ENCODE measurements at places on chromosomes 11 and 22.

DNA sequence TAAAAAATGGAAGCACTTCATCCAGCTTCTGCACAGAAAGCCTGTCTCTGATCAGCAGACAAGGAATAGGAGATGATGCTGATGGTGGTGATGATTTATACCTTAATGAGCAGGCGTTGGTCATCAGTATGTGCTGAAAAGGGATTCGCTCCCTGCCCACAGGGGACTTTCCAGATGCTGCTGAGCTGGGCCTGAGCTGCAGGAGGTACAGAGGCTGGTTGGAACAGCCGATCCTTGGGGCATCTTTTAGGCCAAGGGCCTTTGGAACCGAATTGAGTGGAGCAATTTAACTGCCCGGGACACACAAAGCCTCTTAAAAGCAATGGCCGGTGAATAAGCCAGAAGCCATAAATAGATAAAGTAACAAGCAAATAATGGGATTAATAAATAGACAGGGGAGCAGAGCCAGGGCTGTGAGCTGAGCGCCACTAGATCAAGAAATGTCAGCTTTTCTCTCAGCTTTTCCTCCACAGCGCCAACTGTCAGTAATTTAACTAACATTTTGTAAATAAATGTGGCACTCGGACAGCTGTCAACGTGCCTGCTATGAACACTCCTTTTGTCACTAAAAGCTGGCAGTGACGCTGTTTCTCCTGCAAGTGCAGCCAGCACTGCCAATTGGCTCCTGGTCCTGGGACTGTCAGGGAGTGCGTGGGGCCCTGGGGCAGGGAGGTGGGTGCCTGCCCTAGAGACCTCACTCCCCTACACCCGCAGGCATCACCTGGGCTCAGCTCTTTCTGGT is 562.3 kb downstream of the NTM start:
- peak; percentile 14 for ATAC-seq

- ATAC-seq, result no peak
These were observed 4.4 kb downstream of the OR8B3 start for GRCh38 chr11:124394408-124394807.

DNA sequence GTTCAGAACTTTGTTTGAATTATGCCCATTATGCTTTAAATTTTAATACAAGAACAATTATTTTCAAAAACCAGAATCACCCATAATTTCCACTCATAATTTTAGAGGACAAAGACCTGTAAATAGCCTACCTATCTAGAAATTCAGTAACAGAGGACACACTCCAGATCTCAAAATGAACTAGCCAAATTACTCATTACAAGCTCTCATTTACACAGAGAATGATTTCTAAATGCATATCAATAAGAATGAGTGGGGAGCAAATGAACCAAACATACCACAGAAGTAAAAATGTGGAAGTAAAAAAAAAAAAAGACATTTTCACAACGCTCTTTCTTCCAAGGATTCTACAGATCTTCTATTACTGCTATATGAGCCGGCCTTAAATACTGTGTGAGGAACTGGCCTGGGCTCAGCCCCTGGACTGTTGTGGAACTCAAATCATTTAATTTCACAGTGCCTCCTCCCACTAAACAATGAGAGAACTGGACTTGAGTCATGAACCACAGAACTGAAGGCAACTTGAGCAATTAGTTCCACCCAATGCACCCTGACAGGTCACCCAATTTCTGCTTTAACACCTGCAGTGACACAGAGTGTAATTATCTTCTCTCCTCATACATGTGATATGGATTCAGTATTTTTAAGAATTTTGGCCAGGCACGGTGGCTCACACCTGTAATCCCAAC is 8.0 kb downstream of the MRTFA start:
- ATAC-seq, result no peak

GRCh38 chr11:125772834-125773505 is 5.7 kb downstream of the PATE2 start:
- no peak for ATAC-seq

GRCh38 chr11:112523477-112523876 is 262.8 kb upstream of the PLET1 start:
- peak; percentile 21 for ATAC-seq

GRCh38 chr11:93020248-93021046 is 51.0 kb downstream of the MTNR1B start:
- ATAC-seq, result no peak

- no peak for ATAC-seq
These were observed 6.0 kb downstream of the CNTF start for GRCh38 chr11:58628446-58628845.

DNA sequence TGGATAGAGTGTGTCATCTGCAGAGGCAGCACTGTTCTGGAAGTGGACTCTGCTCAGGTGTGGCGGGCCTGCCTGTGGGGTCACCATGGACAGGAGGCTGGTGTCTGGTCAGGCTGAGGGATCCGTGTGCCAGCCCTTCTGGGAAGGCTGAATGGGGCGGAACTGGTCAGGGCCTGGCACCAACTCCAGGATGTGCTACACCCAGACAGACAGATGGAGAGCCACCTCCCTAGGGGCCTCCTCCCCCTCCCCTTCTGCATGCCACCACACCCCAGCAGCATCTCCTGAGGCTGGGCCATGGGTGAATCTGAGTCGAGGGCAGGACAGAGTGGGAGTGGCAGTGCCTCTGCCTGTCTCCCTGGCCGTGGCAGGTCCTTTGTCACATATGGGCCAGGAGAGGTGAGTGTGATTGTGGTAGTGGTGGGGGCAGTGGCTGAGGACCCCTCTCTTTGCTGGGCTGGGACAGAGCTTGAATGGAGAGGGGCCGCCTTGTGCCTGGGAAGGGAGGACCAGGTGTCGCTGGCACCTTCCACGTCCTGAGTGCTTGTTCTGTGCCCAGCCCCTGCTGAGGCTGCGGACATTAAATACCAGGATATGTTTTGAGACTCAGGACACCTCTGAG is 29.1 kb downstream of the ST3GAL4 start:
- ATAC-seq, result peak; percentile 54

DNA sequence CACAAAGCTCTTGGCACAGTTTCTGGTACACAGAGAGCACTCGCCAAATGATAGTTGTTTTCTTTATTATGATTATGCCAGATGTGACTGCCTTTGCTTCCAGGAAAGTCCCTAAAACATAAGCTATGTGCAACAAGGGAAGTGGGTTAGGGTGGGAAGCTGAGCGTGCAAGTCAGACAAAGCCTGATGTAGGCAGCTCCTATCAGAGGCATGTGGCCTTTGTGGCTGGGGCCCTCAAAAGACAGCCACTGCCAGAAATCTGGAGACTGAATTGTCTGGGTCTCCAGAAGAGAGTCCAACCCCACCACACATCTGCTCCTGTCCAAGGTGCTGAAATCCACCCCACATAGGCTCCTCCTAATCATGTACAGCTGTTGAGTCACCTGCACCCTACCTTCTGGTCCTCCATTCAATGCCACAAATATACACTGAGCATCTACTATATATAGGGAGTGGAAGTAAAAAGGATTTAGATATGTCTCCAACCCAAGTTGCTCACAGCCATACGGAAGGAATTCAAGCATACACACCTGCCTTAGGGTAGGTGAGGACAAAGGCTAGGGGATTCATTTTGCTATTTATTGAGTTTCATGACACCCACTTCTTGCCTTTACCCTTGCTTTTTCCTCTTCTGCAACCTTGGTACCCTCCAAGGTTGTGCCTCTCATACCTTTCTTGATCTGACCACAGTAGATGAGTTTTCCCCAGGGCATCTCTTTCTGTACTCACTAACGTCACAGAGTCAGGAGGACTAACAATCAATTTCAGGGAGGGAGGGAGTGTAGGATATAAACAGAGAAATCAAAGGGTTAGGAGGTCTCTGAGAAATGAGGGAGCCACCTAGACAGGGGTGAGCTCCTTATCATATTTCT is 12.4 kb downstream of the SEC14L3 start:
- ATAC-seq, result no peak

- ATAC-seq, result no peak
These were observed at the start of gene MS4A4E for GRCh38 chr11:60242740-60243239. TSS of gene MS4A4E (minus strand) at chr11:60243137. CDS start at chr11:60230055, 13,082 bp downstream.

DNA sequence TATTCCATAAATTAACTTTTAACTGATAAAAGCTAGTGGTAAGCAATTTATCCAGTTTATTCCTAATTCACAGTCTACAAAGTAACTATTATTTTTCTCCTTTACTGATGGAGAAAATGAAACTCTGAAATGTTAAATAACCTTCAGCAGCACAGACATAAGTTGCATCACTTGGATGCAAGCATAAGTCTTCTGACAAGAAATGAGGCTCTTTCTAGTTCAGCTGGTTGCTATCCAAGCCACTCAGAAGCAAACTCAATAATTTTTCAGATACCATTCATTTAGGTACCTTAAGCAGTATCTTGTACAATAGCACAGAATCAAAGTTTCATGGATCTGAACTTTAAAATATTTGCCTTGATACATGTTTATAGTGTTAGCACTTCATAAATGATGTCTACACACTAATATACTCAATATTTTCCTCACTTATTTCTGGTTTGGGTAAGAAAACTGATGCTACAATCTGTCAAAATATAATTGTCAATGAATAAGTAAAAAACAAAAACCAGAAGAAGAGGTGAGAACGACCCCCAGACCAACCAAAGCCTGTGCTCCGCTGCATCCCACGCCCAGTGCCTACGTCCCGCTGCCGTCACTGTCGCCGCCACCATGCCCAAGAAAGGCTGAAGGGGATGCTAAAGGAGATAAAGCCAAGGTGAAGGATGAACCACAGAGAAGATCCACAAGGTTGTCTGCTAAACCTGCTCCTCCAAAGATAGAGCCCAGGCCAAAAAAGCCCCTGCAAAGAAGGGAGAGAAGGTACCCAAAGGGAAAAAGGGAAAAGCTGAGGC is 18.1 kb downstream of the FAM168A start:
- ATAC-seq, result no peak

DNA sequence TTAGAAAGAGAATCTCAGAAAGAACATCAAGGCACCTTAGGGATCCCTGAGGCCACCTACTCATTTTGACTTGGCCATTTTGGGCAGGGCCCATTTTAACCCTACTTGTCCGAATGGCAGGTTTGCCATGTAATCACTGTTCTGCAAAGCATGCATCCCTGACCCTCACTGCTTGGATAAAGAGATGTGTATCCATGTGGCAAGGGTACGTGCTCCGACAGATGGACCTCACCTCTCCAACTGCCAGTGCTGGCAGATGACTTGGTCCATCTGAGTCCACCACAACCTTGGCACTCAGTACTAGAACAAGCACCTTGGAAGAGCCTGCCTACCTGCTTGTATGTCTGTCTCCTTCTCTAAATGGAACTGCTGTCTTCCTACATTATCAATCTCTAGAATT is 139.4 kb downstream of the SPATA19 start:
- ATAC-seq, result no peak

DNA sequence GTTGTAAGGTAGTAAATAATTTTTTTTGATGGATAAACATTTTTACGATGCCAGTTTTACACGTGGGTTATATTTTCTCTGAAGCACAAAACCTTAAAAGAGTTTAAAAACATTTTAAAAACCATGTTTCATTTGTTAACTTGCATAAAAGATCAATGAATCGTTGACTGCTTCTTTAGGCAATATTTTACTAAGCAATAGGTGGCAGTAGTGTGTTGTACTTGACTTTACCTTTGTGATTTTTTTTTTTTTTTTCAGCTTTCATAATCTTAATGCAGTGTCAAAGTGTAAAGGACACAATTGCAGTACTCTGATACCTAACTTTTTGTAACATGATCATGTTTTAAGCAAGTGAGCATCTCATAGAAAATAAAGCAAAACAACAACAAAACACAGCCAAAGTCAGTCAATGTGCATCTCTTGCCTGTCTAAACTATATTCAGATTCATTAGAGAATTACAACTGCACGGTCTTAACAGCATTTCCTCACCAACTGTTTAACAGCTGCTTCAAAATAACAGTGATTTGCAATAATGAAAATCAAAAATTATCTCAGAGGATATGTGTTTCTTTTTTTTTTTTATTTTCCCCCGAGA is 27.7 kb downstream of the DNAJC24 start:
- ATAC-seq, result no peak

- ATAC-seq, result no peak
These were observed 9.6 kb downstream of the MTMR3 start for GRCh38 chr22:29892315-29893156.

DNA sequence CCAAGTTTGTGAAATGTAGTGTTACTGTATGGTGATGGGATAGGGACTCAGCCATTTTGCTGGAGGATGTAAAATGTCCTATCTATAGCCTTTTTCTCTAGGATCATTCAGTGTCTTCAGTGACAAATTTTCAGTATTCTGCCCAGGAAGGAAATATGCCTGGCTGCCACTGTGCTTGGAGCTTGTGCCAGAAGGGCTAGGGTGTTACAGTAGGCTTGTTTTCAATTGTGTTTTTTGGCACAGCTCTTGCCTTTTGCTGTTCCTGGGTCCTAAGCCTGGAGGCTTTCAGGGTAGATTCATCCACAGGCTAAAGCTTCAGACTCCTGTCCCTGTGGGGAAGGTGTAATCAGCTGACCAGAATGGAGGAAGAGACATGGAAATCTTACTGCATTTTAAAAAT is 22.0 kb upstream of the PHOX2A start:
- ATAC-seq, result no peak

GRCh38 chr22:36738416-36739020 is 35.0 kb upstream of the CACNG2 start:
- no peak for ATAC-seq

DNA sequence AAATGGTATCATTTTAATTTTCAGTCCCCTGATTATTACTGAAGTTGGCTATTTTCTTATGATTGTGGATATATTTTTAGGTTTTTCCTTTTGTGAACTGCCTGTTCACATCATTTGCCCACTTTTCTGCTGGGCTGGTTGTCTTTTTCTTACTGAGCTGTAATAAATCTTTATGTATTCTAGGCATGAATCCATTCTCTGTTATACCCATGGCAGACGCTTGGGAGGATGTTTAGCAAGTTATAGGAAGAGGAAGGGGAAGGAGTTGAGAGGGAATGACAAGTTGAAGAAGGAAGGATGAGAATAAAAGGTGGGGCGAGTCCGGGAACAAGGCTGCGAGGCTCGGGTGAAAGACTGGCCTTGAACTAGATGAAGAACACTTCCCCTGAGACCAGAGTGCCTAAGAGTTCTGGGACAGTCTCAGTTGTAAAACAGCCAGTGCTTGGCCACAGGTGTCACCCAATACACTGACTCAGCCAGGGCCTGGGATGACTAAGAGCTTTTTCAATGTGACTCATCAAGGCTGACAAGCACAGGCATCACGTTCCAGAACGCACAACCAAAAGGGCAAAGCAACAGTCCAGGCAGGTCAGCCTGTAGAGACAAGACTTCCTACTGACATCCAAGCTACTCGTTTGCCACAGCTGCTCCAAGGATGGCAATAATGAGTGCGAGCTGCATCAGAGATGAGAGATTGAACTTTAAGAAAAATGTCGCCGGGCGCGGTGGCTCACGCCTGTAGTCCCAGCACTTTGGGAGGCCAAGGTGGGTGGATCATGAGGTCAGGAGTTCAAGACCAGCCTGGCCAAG is 35.2 kb downstream of the LRFN4 start:
- ATAC-seq, result peak; percentile 80

DNA sequence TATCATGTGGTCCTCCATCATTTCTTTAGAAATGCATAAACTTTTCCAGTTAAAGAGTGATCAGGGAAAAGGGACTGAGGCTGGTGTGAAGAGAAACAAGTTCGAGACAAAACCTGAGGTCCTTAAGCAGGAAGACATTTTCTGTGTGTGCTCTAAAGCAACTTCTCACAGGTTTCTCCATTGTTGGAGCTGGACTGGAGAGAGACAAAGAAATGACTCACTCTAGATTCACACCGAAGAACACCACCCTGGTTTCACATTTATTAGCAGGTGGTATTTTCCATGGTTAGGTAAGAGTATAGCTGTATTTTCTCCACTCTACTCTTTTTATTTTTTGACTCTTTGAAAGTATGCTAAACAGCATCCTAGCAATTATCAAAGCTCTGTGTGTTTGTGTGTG is 736.4 kb downstream of the KCNA4 start:
- peak; percentile 24 for ATAC-seq

Measured in motor neuron (in vitro differentiated cells).